NCI-H2107 (cell line): ENCODE measurements at places on chromosomes 4 and X.

GRCh38 chrX:122850326-122850725 lies 333.8 kb upstream of the GRIA3 start:
- DNase-seq = no peak

- DNase-seq = no peak
These were observed 73.6 kb downstream of the ZNF330 start for GRCh38 chr4:141294306-141294705.

DNA sequence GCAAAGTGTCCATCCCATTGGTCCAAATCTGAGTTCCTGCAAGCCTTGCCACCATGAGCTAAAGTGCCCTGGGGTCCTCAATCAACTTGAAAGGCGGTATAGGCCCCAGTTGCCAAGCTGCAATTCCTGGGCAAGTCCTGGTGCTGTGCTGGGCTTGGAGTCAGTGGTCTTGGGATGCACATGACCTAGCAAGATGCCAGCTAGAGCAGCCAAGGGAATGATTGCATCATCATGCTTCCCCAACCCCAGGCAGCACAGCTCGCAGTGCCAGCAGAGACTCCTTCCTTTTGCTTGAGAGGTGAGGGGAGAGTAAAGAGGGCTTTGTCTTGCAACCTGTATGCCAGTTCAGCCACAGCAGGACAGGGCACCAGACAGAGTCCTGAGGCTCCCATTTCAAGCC lies 50.5 kb downstream of the KCNIP4 start:
- DNase-seq = no peak

DNA sequence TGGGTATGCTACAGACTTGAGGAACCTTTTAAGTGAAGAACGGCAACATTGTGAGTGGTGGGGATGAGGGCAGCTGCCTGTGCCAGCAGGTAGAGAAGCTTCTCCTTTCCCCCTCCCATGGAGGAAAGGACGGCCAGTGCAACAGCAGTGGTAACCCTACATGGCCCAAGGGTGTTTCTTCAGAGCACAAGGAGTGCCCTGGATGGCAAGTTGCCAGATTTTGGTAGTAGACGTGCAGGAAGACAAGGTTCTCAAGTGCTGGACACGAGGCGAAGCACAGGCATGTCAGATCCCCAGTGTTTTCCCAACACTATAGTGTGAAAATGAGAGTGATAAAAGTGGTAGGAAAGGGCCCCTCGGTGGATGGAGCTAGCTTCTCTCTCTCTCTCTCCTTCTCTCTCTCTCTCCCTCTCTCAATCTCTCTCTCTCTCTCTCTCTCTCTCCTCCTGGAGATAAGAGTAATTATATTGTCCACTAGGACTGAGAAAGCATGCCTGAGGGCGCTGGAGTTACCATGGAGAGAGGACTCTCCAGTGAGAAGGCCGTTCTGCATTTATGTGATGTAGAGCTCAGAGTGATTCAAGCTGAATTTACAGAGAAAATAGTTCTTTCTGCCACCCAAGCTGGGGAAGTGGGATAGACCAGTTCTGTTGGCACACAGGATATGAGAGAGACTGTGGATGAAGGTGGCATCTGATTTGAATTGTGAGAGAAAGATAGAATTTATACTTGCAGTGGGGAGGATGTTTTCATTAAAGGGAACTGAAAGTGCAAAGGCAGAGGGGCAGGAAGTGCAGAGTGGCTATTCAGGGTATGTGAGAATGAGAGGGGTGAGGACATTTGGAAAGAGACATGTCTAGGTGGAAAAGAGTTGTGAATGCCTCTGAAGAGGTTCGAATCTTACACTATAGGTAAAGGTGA lies 25.7 kb upstream of the TRPC3 start:
- no peak for DNase-seq

DNA sequence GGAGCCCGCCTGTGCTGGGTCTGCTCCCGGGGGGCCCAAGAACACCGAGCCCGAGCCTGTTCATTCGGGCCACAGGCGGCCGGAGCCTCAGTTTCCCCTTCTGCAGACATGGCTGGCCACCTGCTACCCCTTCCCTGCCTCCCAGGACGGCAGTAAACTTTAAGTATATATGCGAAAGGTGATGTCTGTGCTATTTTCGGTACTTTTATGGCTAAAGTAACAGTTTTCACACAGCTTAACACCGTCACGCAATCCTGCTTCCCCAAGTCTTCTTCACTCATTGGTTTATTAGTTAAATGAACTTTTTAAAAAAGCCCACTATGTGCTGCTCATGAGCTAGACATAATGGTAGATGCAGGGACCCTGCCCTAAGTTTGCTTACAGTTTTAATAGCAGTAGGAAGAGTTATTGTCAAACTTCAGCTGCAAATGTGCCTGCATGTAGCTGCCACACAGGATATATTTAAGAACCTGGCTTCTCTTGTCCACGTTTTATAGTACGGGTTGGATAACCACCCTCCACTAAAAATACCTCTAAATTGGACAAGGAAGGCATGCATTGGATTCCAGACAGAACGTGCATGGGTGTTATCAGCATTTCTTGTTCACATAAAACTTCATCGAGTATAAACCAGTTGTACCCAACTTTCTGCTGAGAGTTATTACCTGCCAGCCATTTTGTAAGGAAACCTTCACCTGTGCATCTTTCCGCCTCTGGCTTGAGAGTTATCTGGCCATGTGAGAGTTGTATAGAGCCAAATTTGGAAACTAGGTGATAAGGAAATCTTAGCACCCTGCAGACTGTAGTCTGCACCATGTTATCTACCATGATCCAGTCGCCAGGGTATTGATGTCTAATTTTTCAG lies 741 bp downstream of the ANAPC4 start:
- no peak for DNase-seq

DNA sequence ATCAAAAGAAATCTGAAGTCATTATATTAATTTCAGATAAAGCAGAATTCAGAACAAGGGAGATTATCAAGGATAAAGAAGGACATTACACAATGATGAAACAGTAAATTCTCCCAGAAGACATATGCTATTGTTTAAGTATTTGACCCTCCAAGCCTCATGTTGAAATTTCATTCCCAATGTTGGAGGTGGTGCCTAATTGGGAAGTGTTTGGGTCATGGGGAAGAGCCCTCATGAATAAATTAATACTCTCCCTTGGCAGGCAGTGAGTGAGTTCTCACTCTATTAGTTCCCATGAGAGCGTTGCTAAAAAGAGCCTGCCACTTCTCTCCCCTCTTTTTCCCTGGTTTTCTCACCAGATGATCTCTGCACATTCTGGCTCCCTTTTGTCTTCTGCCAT lies 249.9 kb upstream of the GRIA3 start:
- DNase-seq = no peak

DNA sequence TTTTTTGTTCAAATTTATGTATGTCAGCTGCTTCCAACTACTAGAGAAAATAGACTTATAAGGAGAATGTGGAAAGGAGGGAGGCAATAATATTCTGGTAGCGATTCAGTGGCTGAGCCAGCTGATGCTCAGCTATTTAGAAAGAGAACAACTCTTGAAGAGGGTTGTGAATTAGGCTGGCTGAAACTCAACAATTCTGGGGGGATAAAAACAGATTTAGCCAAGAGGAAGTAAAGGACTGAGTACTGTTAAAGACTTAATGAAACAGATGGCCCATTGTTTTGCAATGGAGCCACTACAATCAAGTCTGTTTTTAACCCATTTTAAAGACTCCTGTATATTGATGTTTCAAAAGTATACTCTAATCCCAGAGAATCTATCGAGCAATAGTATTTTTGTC lies 1058.9 kb downstream of the C4orf33 start:
- DNase-seq = no peak

DNA sequence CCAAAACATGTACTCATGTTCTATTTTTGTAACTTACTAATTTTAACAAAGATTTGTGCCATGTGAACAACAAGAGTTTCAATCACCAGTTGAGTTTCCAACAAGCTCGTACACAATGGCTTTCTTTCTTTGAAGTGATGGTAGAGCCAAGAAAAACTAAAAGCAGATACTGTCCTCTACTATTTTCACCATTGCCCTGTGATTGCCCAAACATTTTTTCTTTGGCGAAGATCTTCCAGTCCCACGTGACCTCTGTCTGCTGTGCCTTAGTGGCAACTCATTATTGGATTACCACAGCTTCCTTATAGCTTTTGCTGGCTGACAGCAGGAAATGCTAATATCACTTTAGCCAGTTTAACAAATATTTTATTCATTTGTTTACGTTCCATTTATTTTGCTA lies 1147.1 kb downstream of the STIM2 start:
- no peak for DNase-seq

- no peak for DNase-seq
These were observed 193.7 kb upstream of the SPANXN4 start for GRCh38 chrX:142831961-142832530.
